Glutamatergic neuron (in vitro differentiated cells): ENCODE measurements at places on chromosomes 12 and 14. TPM values are rescaled to one million over a fixed set of nuclear protein-coding genes. Genes with fewer than 3 reads are reported as not detected.

Gene HRK
- total RNA-seq: 2.4 TPM

Gene GPD1
- total RNA-seq: 0.81 TPM

Gene TAS2R43
- total RNA-seq: 1.5 TPM

Gene MYO1H
- 0.27 TPM for total RNA-seq

Gene SLC25A21
- total RNA-seq: 0.91 TPM

Gene SAMD15
- total RNA-seq: 0.47 TPM

Gene ASPG
- not detected for total RNA-seq

Gene NRL
- total RNA-seq: 3.7 TPM

Gene TEX52
- not detected for total RNA-seq

DNA sequence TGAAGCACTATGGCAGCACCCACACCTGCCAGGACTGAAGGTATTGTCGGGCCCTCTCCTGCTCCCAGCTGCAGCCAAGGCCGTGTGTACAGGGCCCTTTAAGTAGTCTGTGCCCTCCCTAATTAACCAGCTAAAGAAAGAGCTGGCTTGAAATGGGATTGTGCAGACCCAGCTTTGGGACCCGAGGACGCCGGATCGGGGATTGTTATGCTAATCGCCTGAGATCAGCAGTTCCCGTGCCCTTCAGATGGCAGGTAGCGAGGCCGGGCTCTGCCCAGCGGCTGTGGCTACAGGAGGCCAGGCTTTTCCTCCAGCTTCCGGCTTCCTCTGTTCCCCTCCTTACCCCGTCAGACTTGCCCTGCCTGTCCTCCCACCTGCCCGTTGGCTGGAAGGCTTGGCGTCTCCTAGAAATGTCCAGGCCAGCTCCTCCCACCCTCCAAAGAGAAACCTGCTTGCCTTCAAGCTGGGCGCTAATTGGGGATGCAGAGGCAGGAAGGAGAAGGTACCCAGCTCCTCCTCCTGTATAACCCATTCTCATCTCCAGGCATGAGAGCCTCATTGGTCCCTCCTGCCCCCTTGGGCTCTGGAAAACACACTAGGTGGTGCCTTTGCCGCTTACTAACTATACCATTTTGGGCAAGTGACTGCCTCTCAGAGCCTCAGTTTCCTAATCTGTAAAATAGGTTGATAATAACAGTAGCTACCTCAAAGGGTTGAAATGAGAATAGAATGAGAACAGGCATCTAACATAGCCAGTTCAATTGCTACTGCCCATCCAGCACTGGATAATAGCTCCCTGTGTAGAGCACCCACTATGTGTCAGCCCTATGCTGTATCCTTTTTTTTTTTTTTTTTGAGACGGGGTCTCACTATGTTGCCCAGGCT is 25.8 kb upstream of the MSI1 start:
- peak; percentile 29 for DNase-seq

- no peak for DNase-seq
Measured at GRCh38 chr14:38074081-38074480, 133.6 kb upstream of the SSTR1 start.

- no peak for DNase-seq
Measured at GRCh38 chr12:78756936-78757335, 107.6 kb upstream of the SYT1 start.

DNA sequence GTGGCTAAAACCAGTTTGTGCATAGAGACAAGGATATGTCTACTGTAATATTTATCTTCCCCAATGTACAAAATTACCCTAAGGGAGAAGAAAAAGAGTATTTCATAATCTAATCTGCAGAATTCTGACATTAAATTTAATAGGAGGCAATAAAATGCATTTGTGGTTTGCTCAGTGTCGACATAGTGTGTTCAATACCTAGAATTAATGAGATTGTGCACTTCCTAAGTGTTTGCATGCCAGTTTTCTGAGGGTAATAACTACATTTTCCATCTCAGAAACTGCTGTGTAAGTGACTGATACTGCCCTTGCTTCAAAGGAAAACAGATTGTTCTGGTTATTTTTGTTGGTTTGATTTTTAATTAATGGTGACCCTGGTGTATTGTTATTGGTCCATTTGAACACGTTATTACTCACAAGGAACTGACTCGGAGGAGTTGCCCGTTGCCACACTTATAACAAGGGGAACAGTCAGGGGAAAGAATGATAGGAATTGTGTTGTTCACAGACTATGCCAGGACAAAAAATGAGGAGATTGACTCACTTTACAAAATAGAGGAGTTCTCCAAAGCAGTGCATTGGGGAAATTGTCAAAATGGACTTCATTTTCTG is 960.3 kb upstream of the TMEM132C start:
- no peak for DNase-seq

DNA sequence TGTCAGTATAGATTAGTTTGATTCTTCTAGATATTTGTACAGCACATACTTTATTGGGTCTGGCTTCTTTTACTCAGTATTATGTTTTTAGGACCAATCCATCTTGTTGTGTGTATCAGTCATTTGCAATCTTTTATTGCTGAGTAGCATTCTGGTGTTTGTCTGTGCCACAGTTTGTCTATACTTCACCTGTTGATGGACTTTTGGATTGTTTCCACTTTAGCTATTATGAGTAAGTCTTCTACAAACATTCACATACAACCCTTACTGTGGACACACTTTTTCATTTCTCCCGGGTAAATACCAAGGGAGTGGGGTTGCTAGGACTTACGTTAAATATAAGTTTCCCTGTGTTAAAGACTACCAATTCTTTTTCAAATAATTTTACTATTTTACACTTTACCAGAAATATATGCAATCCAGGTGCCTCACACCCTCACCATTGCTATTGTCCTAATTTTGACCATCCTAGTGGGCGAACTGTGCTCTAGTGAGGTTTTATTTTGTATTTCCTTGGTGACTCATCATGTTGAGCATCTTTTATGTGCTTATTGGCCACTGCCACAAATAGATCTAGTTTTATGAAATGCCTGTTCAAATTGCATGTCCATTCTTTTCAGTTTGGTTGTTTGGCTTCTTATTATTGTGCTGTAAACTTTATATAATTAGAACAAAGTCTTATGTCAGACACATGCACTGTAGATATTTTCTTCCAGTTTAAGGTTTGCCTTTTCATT is 304.7 kb upstream of the TMTC1 start:
- no peak for DNase-seq

- DNase-seq: no peak
Measured at GRCh38 chr12:46242569-46242968, 26.3 kb downstream of the SLC38A1 start.

DNA sequence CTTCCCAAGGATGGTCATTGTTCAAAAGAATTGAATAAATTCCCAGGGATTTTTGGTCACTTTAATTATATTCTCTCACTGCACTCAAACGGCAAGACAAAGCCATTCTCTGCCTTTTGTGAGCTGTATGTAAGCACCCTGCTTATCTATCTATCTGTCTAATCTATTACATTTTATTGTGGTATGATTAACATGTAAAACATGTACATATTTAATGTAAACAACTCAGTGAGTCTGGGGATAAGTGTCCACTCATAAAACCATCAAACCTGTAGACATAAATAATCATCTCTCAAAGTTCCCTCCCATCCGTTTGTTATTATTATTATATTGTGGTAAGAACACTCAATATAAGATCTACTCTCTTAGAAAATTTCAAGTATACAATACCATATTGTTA is 167.1 kb downstream of the CAND1 start:
- DNase-seq: no peak

GRCh38 chr12:27810756-27811155 is 30.7 kb upstream of the MANSC4 start:
- DNase-seq: no peak

GRCh38 chr14:98808494-98809407 is 463.2 kb downstream of the BCL11B start:
- no peak for DNase-seq

DNA sequence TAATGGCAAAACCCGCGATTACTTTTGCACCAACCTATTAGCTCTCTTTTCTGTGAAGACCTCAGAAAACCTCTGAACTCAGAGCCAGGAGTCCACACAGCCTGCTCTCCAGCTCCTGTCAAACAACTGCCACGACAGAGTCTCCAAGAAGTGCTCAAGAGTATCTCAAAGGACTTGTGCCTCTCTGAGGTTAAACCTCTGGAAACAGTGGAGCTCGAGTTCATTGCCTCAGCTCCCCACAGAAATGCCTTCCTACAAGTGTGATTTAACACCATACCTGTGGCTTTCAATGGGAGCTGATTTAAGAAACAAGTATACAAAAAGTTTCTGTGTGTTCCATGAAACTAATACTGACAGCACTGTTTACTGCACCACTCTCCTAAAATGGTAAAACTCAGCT is 20.1 kb downstream of the ACTN1 start:
- DNase-seq: no peak

GRCh38 chr12:85530456-85530855 is 250.4 kb downstream of the ALX1 start:
- no peak for DNase-seq

DNA sequence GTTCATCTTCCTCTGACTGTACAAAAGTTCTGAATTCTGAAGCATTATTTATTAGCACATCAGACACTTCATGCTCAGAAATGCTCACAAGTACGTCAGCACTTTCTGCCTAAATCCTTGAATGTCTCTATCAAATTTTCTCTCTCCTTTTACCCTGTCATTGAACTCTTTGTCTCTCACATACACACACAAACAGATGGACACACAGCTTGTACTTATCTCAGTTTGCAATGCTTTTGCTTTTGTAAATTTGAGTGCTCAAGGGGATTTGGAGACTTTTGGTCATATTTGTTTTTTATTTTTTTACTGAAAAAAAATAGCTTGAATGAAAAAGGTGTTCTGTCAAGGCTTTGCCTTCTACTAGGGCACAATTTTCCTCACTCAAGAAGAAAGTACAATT is 64.2 kb upstream of the PDZRN4 start:
- no peak for DNase-seq

GRCh38 chr14:104872469-104873341 is 7.6 kb downstream of the CEP170B start:
- DNase-seq: peak; percentile 60

GRCh38 chr14:99503848-99504453 is 22.7 kb downstream of the CCNK start:
- DNase-seq: no peak

GRCh38 chr14:43005807-43006206 is 1399.1 kb downstream of the LRFN5 start:
- no peak for DNase-seq
